ENCODE measurements at places on chromosomes 11 and 22.

GRCh38 chr11:61079416-61080150 lies 22.7 kb upstream of the CD5 start:
- DNase-seq: no peak

DNA sequence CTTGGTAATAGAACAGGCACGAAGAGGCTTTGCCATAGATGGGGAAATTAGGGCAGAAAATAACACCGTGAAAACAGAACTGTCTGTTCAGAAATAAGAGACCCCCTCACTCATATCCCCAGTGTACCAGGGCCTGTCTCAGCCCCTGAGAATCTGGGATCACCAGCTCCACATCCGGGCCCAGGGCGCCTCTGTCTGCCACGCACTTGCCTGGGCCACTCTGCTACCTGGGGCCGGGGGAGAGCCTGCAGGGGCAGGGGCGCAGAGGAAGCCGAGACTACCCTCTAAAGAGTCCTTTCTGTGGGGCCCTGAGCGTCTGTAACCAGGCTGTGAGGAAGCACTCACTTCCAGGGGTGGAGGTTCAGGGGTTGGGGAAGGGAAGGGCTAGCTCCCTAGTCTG lies 19.8 kb downstream of the NECTIN1 start:
- no peak for DNase-seq

DNA sequence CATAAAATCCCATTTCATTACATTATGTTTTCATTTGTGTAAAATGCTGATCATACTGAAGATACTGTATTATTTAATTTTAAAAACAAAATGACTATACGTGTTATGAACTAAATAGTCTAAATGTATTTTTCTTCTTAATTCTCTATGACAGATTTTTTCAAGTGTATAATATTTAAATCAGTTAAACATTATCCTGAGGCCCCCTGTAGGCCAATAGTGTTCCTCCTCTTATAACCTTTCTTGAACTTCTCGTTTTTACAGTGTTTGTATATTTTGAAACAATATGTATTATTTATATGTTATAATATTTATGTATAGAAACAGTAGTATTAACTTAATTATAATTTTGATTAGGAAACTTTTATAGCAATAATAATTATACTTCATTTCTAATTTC lies 151.1 kb upstream of the CHORDC1 start:
- DNase-seq: no peak

GRCh38 chr22:49102367-49102766 lies 725.3 kb downstream of the BRD1 start:
- DNase-seq: no peak

Measured in stimulated activated CD4-positive, alpha-beta T cell treated with anti-CD3 and anti-CD28 coated beads, Interleukin-12 subunit alpha, Interleukin-12 subunit beta, amount 100 ng/mL, for 4 hours (primary cell).